ENCODE measurements at places on chromosomes 1 and 21.

GRCh38 chr21:16942703-16943102, 570.1 kb upstream of the CXADR start:
- DNase-seq = no peak

GRCh38 chr1:10494418-10494753, 19.6 kb downstream of the PEX14 start:
- no peak for DNase-seq

GRCh38 chr1:179313004-179313403, 19.4 kb downstream of the SOAT1 start:
- DNase-seq = no peak

- peak; percentile 81 for DNase-seq
Observed at GRCh38 chr1:67850611-67851075, 17.4 kb upstream of the GNG12 start.

DNA sequence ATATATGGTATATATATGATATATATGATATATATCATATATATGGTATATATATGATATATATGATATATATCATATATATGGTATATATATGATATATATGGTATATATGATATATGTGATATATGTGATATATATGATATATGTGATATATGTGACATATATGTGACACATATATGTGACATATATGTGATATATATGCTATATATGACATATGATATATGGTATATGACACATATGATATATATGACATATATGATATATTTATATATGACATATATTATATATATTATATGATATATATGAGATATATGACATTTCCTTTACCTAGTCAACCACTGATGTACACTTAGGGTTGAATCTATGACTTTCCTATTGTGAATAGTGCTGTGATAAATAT, 36.1 kb upstream of the EEIG2 start:
- no peak for DNase-seq

DNA sequence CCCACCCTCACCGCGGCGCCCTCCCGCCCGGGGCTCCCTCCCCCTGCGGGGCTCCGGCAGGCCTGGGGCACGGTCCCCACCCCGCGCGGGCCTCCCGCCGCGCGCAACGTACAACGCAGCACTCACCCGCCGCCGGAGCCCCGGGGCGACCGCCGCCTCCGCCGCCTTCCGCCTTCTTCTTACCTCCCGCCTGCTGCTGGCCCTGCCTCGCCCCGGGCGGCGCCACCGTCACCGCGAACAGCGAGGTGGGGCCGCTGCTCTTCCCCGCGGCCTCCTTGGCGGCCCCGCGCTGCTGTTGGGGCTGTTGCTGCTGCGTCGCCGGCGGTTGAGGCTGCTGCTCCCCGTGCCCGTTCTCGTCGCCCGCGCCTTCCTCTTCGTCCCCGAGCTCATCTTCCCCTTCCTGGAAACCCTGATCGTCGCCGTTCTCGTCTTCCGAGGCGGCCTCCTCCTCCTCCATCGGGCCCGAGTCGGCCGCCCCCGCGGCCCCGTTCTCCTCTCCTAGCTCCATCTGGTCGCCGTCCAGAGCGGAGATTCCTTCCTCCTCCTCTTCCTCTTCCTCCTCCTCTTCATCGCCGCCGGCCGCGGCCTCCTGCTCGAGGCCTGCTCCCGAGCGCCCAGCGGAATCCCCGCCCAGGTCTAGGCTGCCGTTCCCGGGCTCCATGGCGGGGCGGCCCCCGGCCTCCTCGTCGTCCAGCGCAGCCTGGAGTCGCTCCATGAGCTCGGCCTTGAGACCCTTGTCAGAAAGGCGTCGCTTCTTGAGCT, 671 bp downstream of the HNRNPU start:
- no peak for DNase-seq

GRCh38 chr21:46550116-46550941, 54.6 kb downstream of the S100B start:
- DNase-seq = no peak

DNA sequence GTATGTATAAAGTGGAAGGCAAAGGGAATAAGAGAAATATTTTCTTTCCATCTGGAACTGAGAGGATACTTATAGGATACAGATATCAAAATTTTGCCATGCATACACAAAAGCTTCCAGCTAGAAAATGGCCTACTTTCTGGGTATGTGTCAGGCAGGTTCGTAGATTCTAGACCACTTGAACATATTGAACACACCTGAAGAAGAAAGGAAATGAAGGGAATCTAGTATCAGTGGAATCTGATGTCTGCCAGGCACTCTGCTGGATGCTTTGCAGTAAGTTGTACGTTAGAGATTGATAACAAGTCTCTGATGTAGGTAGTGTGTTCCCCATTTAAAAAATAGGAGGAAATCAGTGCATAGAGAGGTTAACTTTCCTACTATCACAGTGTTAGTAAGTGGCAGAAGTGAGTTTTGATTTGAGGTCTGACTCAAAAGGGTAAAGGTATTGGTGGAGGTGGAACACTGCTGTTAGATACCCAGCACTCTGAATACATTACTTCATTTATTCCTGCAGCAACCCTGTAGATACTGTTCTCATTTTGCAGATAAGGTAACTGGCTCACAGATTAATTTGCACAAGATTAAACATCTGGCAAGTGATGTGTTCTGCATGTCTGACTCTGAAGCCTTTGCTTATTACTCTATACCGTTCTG, 3.0 kb downstream of the CAMSAP2 start:
- DNase-seq = no peak

DNA sequence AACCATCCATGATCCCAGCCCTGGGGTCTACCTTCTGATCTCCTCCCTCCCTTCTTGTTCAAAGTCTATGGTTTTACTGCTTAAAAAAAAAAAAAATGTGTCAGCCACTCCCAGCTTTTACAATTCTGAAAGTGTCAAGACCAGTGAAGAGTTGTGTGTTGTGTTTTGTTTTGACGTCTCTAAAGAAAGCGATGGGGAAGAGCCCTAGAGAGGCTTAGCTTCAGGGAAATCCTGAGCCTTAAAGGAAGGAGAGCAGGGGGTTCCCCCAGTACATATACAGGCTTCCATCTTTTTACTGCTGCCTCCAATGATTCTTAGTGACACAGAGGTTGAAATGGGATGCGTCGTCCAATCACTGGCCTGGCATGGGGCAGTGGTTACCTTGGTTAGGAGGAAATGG, 13.9 kb upstream of the FMOD start:
- DNase-seq = no peak

DNA sequence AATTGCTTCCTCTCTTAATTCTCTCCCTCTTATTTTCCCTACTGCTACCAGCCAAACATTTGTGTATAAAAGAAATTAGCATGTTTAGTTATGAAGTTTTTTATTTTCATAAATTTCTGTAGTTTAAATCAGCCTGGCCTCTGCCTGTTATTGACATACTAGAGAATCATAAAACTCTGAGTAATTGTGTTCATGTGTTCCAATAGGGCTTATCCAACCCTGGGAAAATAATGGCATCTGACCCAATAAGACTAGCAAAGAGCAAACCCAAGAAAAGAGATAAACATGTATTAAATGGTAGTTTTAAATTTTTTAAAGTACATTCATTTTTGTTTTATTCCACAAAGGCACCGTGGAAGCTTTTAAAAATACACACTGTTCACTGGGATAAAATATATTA, 404.3 kb downstream of the HLX start:
- no peak for DNase-seq

DNA sequence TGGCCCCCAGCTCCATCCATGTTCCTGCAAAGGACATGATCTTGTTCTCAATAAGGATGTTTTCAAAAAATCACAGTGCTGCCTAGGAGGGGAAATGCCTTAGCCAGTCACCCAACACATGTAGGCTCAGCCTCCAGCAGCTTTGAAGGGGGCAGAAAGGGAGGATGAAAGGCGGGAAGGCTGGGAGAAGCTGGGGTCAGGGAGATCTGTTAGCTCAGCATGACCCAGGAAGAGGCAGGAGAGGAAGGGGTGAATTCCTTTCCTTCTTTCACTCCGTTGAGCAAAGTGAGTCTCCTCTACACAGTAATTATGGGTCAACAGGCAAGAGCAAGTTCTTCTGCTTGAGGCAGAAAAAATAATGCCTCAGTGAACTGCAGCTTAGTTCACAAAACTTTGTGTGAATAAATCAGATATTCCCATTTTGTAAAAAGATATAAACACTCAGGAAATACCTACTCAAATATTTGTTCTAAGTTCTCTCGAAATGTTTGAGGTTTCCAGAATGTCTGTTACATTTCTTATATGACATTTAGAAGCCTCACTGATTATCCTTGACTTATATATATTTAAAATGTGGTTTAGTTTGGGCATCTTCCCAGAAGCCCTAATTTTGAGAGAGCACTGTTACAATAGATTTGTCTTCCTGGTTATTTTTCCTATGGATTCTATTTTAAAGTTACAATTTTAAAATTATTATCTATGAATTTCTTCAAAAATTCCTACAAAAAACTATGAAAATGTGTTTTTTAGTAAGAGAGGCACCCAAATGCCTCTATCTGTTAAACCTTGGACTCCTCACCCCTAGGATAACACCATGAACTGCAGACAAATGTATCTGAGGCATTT, 116.8 kb downstream of the KCNJ6 start:
- DNase-seq = no peak

DNA sequence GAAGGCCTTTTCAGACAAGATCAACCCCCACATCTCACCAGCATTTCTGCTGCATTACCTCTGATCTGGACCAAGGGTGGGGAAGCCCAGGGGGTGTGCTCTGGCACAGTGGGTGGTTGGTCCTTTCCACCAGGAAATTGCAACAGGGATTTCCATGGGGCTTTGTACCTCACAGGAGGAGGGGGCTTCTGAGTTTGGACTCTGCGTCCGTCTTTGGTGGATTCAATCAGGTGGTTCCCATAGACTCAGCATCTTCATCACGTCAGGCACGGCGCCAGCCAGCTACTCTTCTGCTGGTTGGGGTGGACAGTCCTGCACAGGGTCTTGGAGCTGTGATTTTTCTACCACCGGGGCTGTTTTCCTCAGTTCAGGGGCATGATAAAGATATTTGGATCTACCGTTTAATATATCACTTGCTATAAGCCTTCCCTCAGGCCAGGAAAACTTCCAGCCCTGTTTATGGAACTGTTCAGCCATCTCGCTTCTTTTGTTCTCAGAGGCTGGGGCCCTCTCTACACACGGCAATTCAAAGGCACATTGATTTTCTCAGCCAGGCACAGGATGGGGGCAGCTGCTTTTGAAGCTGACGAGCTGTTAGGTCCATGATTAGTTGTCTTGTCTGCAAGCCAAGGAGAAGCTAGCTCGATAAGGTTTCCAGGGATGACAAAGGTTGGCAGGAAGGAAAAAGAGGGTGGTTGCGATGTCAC, 467.3 kb downstream of the CAMTA1 start:
- no peak for DNase-seq

GRCh38 chr21:32427958-32428623, 15.6 kb downstream of the EVA1C start:
- DNase-seq = no peak

GRCh38 chr1:78032996-78033796, 12.6 kb upstream of the GIPC2 start:
- no peak for DNase-seq

GRCh38 chr1:74571891-74572290, 59.5 kb upstream of the LRRC53 start:
- no peak for DNase-seq

DNA sequence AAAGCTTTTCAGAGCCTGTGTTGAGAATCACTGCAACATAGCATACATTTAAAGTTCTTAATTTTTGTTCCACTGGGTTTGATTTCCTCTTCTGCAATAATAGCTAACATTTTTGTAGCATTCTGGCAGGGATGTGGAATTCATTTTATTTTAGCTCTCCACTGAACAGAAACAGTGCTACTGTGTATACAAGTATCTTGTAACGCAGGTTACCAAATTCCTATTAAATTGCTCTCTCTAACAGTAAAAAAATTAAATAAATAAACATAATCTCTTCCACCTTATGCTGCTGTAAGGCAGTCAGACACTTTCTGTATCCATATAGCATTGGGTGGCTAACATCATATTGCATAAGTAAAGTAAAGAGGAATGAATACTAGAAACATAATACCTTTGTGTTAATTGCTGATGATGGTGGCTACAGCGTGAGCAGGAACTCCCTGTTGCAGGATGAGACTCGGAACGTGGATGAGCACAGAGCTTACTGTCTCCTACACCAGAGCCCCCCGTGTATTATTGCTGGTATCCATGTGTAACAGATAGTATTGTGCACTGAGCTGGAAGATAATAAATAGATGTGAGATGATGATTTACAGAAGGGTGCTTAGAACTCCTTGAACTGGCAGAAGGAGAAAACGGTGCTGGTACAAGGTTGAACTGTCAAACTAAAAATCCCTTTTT, 276.9 kb upstream of the SNX7 start:
- DNase-seq = no peak

DNA sequence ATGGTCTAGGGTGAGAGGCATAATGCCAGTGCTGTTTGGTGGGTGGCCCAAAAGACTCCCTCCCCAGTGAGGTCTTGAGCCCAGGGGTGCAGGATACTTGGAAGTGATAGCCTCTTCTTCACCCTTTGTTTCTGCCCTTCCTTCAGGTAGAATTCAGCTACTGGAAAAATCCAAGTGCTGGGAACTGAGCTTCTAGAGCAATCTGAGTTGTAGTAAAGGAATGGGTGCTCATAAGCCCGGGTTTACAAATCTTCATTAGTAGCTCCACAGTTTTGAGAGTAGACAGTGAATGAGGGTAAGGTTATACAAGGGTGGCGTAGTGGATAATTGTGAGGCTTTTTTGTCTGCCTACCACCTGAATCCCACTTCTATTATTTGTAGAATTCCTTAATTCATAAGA, 29.2 kb upstream of the CD84 start:
- no peak for DNase-seq

- no peak for DNase-seq
Observed at GRCh38 chr1:4029376-4029775, 129.3 kb upstream of the C1orf174 start.

GRCh38 chr1:53654216-53655210, 84.5 kb downstream of the GLIS1 start:
- peak; percentile 41 for DNase-seq

DNA sequence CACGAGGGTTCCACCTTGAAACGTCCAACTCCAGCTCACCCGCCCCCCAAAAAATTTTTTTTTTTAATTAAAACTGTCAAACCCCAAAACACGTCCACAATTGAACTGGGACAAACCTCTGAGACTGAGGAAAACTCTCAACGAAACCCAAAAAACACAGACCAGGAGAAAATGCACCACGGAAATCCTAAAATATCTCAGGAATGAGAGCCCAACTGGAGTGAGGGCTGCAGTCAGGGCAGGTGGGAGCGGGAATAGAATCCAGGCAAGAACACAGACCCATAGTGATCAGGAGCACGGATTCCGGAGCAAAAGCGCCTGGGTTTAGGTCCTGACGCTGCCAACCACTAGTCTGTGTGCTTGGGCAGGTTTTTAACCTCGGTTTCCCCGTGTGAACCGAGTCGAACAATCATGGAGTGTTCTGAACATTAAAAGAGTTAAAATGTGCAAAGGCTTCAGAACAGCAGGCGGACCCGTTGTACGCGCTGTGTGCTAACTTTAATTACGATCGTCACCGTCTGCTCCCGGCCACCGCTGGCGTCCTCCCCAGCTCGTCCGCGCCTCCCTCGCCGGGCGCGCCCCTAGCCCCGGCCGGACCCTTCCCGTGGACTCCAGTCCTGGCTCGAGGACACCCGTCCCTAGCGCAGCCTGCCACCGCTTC, 624 bp downstream of the ARHGAP29 start:
- DNase-seq = no peak

- DNase-seq = peak; percentile 87
Observed at GRCh38 chr1:63674238-63674864, 81.1 kb downstream of the PGM1 start.
